ENCODE measurements at places on chromosomes 7 and 10.

- no peak for DNase-seq
Observed at GRCh38 chr10:74078037-74078436, 72.6 kb downstream of the AP3M1 start.

DNA sequence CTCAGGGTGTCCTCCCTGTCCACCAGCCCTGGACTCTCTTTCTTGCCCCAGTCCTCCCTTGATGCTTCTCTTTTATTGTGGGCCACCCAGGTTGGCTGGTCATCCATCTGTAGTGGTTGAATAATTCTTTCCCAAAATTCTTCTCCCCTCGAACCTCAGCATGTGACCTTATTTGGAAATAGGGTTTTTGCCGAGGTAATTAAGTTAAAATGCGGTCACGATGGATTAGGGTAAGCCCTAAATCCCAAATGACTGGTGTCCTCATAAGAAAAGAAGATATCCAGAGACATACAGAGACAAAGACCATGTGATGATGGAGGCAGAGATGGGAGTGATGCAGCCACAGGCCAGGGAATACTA is 74.3 kb downstream of the GFRA1 start:
- no peak for DNase-seq

GRCh38 chr7:152851881-152852417 is 92.4 kb downstream of the ACTR3B start:
- DNase-seq, result no peak

DNA sequence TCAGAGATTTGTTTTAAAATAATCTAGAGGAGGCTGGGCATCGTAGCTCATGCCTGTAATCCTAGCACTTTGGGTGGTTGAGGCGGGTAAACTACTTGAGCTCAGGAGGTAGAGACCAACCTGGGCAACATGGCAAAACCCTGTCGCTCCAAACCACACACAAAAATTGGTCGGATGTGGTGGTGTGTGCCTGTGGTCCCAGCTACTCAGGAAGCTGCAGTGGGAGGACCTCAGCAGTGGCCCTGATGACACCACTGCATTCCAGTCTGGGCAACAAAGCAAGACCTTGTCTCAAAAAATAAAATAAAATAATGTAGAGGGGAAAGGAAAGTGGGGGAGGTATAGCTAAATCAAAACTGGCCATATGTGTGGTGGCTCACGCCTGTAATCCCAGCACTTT is 13.9 kb upstream of the PPP3CB start:
- DNase-seq, result no peak

DNA sequence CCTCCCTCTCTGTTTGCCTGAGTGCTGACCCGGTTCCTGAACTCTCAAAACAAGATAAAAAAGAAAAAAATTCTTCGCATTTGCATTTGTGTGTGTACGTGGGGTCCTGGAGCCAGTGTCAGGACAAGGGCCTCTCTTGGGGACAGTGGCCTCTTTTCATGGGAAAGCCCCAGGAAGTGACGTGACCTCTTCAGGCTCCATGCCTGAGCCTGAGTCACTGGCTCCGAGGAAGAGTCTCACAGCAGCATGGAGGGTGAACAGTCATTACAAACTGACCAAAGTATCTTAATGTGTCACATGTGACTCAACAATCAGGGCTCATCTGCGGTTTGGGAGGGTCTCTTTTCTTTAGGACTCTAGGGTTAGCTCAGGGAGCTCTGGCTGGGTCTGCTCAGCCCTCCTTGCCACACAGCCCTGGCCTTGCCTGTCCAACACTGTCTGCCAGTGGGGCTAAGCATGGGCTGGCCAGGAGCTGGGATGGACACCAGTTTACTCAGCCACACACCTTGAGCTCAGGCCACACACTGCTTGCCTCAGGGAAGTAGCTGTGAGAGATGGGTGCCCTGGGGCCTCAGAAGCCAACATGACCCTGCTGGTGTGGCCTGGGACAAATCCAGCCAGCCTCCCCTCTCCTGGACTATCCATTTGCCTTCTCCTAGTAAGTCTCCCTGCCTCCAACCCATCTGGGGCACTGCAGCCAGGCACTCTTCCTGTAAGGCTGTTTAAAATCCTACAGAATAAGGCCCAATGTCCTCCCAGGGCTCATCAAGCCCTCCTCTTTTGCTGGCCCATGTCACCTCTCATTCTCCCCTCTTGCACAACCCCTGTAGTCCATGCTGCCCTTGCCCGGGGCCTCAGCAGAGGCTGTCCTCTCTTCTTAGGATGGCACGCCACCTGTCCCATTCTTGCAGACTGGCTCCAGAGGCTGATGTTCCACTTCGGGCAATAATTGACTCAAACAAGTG is 10.5 kb downstream of the TMEM273 start:
- no peak for DNase-seq

GRCh38 chr7:87886875-87887274 is 10.6 kb downstream of the DBF4 start:
- no peak for DNase-seq

- no peak for DNase-seq
Observed at GRCh38 chr10:74824184-74824899, 2.1 kb upstream of the KAT6B start.

DNA sequence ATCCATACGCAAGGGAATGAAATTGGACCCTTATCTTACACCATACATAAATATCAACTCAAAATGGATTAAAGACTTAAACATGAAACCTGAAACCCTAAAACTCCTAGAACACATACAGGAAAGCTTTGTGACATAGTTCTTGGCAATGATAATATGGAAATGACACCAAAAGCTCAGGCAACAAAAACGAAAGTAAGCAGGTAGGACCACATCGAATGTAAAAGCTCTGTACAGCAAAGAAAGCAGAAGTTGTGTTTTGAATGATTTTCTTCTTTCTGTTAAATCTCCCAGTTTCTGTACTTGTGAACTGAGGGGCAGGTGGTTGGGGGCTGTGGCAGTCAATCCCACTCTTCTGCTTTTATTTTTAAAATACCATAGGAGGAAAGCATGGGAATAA is 368.4 kb upstream of the PODXL start:
- DNase-seq, result no peak

DNA sequence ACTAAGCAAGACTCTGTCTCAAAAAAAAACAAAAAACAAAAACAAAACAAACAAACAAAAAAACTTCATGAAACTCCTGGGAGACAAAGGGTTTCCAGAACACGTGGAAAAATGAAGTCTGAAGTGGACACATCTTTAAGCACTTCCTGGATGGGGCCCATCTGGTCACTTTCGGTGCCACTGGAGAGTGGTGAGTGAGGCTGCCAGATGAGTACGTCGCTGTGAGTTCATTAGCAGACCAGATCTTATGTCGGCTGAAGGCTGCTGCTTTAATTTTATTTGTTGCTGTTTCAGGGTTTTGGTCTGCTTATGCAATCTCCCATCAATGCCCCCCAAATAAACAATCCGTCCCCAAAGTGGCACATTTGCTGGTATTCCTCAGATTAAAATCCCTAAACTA is 64.4 kb downstream of the NPTX2 start:
- DNase-seq, result no peak

DNA sequence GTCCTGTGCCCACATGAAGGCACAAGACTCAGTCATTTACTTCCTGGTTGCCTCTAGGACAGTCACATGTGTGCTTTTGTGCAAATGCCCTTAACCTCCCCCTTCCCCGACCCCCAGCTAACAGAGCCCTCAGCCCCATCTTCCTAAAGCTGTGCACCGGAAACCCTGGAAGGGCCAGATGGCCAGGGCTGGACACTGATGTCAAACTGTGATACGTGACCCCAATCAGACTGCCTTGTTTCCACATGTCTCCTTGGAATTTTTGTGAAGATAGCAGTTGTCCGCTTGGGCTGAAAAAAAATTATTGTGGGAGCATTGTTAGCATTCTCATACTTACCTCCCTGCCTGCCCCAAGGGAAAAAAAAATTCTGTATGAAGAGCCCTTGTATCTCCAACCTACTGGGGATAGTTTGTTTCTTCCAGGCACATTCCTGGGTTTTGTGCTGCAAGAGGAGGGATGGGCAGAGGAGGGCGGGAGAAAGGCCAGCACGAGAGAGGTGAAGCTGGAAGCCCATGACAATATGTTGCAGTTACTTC is 17.0 kb upstream of the ADAM12 start:
- DNase-seq, result no peak

DNA sequence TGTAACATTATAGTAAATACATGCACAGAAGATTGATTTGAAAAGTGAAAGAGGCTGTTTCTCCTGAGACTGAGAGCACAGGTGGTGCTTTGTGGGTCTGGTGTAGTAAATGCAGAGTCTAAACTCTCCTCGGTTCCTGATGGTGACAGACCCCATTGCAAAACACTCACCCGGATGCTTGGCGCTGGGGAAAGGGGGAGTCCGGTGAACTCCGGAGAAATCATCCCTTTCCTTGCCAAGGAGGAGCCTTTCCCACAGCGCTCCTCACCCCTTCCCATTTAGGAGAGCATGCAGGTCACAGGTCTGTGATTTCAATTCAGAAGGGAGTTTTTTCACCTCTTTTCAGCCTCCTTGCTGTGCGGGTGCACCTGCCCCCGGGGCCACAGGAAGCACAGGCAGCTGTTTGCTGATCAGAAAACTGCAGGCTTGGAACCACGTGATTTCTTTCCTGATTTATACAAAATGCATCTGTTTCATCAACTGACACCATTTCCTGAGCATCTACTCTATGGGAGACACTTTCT is 75.6 kb upstream of the LYZL2 start:
- DNase-seq, result peak; percentile 29

GRCh38 chr7:149633976-149634945 is 136.7 kb upstream of the ZNF746 start:
- DNase-seq, result no peak

- no peak for DNase-seq
Observed at GRCh38 chr7:98196706-98197605, 14.3 kb upstream of the BHLHA15 start.
